NCI-H1092 (cell line): ENCODE measurements at places on chromosomes 16 and 17.

GRCh38 chr16:4386951-4387565 is 15.4 kb downstream of the VASN start:
- no peak for DNase-seq

DNA sequence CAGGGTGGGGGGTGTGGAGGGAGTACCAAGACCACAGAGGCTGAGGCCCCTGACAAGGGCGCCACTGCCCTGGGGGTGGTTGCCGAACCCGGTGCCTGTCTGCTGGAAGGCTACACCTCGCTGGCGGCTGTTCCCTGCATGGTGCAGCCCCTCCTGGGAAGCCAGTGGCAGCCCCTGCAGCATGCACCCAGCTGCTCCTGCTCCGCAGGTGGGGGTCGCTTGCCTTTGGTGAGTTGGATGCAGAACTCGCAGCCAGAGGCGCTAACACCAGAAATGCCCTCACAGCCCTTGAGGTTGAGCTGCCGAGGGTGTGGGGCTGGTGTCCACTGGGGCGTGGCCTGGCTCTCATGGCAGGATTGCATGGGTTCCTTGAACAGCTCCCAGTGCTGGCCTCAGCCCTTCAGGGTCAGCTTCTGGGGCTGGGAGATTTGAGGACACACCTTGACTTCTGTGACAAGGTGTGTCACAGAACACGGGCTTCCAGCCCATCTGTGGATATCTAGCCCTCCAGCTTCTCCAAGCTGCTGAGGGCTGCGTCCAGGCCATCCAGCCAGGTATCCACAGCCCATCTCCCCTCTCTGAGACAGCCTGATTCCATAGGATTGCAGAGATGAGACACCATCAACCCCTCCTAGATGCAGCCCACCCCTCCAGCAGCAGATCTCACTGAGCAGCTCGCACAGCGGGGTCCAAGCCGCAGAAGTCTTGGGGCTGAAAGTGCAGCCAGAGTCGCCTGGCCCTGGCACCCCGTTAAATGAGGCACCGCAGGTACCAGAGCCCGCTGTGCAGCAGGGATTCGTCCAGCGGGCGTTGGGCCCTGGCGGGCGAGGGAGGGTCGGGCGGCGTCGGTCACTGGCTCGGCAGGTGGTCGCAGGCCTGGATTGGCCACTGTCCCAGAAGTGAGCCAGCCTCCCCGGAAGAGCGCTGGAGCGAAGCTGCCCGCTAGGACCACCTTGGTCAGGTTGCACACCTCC is 586.3 kb downstream of the KCNJ18 start:
- no peak for DNase-seq

- DNase-seq, result no peak
Observed at GRCh38 chr17:69961501-69962145, 113.4 kb upstream of the KCNJ16 start.

- DNase-seq, result no peak
Observed at GRCh38 chr17:27591986-27592385, 39.0 kb upstream of the LGALS9 start.

DNA sequence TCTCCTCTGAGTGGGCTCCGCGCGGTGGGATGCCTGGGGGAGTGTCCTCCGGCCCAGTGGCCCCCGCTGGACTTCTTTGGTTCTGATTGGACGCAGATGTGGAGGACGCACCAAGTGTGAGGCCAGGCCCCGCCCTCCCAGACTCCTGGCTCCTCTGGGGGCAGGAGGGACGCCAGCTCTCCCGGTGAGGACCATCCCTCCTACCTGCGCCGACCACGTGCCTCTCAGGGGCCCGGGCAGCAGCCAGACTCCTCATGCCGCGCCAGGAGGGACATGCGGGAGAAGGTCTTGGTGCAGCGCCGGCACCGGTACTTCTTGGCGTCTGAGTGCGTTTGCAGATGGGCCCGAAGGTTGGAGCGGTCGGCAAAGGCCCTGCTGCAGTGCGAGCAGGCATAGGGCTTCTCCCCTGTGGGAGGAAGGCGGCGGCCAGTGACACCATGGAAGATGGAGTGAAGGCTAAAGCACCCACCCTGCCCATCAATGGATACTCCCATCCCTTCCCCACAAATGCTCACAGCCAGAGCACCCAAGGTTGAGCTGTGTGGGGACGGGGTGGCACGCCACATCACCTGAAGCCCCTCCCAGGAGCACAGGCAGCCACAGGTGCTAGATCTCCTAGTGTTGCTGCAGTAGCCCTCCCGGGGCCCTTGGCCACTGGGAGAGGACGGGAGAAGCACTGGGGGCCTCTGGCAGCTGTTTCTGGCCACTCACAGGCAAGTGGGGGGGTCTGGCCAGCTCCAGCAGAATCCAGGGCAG is 7.9 kb downstream of the SNAI3 start:
- DNase-seq, result no peak

GRCh38 chr17:76820039-76820438 is 48.2 kb upstream of the MGAT5B start:
- peak; percentile 93 for DNase-seq

DNA sequence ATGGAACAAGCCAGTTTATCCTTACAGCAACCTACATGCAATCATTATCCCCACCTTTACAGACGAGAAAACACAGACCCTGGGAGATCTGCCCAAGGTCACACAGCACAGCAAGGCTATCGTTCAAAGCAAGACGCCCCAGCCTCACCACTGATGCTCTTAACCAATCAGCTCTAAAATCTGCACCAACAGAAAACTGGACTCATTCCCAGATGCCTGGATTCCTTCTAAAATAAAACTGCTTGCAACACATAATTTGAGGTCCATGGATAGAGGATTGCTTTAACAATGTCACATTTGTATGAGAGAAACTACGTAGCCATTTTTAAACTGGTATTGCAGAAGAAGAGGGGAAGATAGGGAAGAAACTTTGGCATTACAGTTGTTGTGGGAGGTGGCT is 6.8 kb downstream of the COTL1 start:
- no peak for DNase-seq
